Activated CD4-positive, alpha-beta T cell treated with anti-CD3 and anti-CD28 coated beads, Interleukin-2, amount 50 U/mL, for 1 hour (primary cell): ENCODE measurements at places on chromosomes 5 and 9.

GRCh38 chr5:11182441-11183080, 421.5 kb upstream of the DAP start:
- no peak for DNase-seq

GRCh38 chr5:116475338-116475737, 99.3 kb downstream of the SEMA6A start:
- DNase-seq = no peak

GRCh38 chr9:136618580-136619547, 43.9 kb upstream of the EGFL7 start:
- DNase-seq = no peak

GRCh38 chr5:144108131-144108530, 62.3 kb downstream of the YIPF5 start:
- DNase-seq = no peak

GRCh38 chr5:53059281-53059680, 50.3 kb downstream of the MOCS2 start:
- DNase-seq = no peak

DNA sequence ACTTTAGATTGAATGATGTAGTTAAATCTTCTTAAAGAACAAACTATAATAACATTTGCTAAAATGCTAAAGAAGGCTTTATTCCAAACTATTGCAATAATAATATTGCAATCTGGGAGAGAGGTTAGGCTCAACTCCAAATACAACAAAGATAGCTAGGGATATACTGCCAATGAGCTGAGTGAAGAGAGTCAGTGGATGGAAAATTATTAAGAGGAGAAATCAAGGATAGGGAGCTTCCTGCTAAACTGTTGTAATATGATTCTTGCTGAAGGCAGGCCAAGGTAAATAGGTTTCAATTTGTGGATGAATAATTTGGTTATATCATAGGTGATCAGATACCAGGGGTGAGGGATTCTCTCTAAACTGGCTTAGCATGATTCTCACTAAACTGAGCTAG, 1651.5 kb downstream of the EFNA5 start:
- no peak for DNase-seq

GRCh38 chr9:75855509-75855908, 35.0 kb upstream of the PCSK5 start:
- no peak for DNase-seq

GRCh38 chr5:80064124-80064523, 29.0 kb downstream of the THBS4 start:
- no peak for DNase-seq

DNA sequence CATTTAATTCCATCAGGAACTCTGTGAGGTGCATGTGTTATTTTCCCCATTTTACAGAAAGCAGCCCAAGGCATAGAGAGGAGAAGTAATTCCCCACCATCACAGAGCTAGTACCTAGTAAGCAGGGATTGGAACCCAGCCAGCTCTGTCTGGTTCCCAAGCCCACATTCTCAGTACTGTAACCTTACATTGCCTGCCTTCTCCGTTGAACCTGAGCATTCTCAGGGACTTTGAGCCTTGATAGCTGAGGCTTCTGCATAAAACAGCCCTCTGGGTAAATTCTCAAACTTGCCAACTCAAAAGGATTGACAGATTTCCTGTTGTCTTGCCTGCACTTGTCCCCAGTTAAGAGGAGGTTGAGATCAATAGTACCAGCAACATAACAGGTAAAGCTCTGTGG, 9.2 kb upstream of the GLE1 start:
- no peak for DNase-seq

DNA sequence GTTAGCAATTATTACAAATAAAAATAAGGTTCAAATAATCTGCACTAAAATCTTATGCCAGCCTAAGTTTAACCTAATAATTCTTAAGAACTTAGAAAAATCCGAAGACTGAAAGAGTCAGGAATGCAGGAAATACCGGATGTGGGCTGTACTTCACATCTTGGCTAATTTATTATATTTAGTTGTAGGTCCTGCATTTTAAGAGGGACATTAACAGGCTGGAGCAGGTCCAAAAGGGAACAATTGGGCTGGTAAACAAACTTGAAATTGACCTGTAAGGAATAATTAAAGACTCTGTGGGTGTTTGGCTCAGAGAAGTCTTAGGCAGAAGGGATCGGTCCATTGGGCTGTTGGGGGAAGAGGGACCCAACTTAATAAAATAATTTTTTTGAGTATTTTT, 18.4 kb downstream of the GLRA1 start:
- no peak for DNase-seq

DNA sequence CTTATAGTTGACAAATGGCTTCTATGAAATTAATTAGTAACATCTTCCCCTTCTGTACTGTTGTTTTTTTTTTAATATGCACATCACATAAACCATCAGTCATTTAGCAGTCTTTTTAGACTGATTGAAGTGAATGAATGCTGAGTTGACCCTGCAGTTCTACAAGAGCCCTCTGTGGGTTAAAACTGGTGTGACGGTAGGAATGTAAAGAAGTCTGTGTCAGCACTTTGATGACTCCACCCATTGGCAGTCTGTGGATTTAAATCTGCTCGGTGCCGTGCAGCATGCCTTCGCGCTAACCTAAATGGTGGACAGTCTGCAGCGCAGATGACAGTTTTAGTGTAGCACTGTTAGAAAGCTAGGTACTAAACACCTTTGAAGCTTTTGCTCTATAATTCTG, 3.1 kb downstream of the GTF3C4 start:
- DNase-seq = no peak

DNA sequence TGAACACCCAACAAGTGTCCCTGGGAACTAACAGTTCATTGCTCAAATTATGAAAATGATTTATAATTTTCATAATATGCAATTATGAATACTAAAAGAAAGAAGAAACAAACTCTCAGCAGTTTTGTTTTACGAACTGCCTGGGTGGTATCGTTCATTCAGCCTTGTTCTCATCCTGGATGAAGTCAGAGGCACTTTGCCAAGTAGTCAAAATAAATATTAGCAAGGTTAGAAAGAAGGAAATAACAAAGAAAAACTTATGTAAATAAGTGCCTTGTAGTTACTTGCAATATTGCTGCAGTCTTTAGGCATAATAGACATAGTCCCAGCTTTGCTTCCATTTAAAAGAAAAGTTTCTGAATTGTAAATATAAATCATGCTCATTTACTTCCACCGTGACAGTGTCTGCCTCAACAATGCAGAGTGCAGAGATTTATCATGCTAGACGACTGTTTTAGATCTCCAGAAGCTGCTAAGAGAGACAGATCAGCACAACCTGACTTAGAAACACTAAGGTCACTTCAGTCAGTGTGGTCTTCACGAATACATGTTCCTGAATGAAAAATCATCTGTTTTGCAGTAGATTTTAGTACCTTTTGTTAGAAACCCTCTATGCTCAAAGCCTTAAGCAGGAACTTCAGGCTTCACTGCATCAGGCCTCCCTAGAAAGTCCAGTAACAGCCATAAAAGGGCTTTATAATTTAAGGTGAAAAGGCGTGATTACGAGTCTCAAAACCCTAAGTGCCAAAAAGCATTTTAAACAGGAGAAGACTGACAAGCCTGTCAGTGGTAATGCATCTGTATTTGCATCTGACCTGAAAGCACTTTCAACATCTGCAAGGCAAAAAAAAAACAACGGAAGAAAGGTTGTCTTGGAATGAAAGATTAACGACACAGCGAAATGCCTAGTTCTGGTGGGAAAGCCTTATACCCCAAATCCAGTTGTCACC, 92.1 kb downstream of the TMEM167A start:
- DNase-seq = no peak

GRCh38 chr5:11853140-11853539, 51.1 kb downstream of the CTNND2 start:
- no peak for DNase-seq

- DNase-seq = no peak
Observed at GRCh38 chr5:109907731-109908130, 218.0 kb downstream of the MAN2A1 start.

DNA sequence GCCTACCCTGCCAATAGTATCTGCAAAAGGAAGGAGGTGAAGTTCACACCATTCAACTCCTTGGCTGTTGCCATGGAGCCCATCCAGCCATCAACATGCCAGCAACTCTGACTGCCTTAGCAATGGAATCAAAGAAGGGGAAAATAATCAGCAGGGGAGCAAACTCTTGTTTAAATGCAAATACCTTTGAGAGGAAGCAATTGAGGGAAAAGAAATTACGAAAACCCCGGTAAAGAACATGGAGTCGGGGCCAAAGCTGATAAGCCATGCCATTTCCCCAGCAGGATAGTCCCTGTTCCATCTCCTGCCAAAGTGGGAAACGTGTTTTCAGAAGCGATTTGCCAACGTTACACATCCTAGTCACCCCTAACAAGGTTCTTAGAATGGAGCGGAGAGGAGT, 69.0 kb downstream of the MFAP3 start:
- DNase-seq = no peak

GRCh38 chr5:15506146-15506545, 6.2 kb downstream of the FBXL7 start:
- DNase-seq = no peak

DNA sequence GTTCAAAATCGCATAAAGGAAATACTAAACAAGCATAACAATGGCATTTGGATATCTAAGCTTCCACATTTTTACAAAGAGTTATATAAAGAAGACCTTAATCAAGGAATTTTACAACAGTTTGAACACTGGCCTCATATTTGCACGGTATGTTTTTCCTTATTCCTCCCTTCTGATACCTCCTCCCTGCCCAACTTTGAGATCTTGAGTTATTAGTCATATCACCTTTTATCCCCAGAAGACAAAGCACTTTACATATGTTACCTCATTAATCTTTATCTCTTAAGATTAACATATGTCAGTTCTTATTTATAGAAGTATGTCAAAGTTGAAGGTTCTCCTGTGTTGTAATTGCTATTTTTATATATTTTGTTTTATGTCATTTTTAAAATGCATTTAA, 29.8 kb downstream of the TDRD7 start:
- no peak for DNase-seq

DNA sequence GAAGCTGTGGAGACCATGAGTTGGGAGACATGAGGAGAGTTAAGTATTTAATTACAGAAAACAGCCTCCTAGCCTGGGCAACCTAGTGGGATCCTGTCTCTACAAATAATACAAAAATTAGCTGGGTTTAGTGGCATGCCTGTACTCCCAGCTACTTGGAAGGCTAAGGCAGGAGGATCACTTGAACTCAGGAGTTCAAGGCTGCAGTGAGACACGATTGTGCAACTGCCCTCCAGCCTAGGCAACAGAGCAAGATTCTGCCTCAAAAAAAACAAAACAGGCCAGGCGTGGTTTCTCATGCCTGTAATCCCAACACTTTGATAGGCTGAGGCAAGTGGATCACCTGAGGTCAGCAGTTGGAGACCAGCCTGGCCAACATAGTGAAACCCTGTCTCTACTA, 52.6 kb downstream of the AQP7 start:
- no peak for DNase-seq

GRCh38 chr5:167264348-167264747, 1027.1 kb upstream of the WWC1 start:
- DNase-seq = no peak

DNA sequence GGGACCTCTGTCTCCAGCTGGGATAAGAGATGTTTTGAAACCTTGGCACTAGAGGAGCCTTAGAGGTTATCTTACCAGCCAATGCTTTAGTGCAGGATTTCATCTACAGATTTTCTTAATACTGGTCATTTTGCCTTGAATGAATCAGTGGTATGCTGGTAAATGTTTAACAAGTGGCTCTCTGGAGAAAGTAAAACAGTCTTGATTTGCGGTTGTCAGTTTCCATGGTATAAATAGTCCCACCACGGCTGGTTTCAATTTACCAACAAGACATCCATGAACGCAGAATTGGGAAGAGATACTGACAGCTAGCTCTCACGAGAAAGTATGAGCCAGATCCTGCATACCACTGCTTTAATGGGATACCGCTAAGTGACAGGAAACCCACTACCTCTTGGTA, 56.7 kb upstream of the CXCL14 start:
- DNase-seq = no peak

- no peak for DNase-seq
Observed at GRCh38 chr9:30505311-30505710, 1879.1 kb upstream of the ACO1 start.

DNA sequence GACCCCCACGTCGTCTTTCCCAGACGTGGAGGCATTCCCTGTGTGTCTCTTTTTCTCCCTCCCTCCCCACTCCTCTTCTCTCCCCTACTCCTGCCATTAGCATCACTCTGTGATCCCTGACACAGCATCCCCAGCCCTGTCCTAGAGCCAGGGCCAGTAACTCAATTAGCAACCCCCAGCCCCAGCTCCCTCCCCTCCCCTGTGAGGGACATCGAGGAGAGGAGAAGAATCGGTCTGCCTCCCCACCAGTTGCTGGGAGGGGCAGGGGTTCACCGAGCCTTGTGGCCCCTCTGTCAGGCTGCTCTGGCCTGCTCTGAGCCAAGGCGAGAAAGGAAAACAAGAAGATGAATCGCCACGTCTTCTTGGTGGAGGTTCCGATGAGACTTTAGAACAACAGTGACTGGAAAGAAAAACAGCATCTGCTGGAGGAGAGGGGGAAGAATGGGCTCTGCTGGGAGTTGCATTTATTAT, 123.1 kb downstream of the PAPPA start:
- no peak for DNase-seq

DNA sequence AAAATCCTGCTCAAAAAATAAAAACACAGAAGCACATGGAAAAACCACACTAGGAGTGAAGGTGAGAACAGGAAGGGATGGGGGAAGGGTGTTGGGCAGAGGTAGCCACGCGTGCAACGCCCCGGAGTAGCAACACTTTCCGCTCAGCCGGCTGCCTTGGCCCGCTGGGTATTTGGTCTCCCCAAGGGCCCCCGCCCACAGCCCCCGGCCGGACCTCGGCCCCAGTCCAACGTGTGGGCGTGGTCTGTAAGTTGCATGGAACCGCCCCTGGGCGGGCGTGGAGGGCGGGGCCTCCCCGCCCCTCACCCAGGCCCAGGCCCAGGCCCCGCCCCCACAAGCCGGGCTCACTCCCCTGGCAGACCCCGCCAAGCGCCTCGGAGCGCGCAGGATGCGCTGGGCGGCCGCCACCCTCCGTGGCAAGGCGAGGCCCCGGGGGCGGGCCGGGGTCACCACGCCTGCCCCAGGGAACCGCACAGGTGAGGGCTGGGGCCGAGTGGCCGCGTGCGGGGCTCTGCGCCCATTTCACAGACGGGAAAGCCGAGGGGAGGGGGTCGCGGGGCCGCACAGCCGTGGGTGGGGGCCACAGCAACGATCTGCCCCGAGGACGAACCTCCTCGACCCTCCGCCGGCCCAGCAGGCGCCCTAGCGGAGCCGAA, at the start of gene SUSD3:
TSS of gene SUSD3 (plus strand) at position 347 of the 656 bp plus-strand sequence. CDS start at position 389, 42 bp downstream.
- DNase-seq = peak; percentile 68

DNA sequence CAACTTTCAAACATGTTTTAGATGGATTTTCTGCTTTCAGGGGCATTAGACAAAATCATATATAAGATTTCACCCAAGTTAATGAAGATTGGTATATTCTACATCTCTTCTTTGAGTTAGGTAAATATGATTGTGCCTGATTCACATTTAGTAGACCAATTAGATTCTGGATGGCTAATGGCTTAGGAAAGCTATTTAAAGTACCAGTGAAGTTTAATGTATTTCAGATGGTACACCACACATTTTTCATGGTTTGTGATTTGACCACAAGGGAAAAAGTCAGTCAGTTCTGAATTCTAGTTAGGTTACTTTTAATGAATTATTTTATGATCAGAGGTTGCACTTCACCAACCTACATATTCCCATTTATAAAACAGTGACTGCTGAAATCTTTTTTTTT, 409.7 kb downstream of the ADGRV1 start:
- no peak for DNase-seq

- peak; percentile 43 for DNase-seq
Observed at GRCh38 chr9:70412832-70413463, 1.5 kb downstream of the KLF9 start.
